ENCODE measurements at places on chromosomes 16 and 17. TPM values are rescaled to one million over a fixed set of nuclear protein-coding genes. Genes with fewer than 3 reads are reported as not detected.
A peak's percentile ranks its signal among the peaks of the same experiment; 100 is the strongest.

TMEM114 gene
- not detected for total RNA-seq

TK1 gene
- 142 TPM for total RNA-seq

DHX58 gene
- 71.9 TPM for total RNA-seq

STAC2 gene
- total RNA-seq = not detected

NME4 gene
- 5.2 TPM for total RNA-seq

DNA sequence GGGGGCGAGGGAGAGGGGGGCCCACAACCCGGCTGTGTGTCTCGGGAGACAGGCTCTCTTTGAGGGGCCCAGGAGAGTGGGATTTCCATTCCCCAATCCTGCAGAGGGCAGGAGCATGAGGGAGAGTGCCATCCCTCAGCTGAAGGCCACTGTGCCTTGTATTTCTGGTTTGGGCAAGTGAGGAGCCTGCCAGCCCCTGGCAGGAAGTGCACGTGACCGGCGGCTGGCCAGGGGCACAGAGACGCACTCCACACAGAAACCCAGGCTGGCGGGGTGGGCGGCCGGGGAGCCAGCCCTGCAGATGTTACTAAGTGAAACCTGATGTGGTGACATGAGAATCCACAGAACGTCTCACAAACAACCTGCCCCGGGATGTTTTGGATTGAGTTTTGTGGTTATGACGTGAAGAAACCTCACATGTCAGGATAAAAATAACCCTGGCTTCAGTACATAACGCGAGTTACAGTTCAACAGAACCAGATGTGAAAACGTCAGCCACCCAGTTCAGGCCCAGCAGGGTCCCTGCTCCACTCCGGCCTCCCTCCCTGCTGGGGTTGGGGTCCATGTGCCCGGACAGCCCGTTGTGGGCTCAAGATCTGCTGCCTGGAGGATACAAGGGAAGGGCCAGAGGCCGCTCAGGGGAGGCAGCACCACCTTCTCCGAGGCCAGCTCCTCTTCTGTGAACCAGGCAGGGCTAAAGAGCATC lies 51.7 kb upstream of the MTSS2 start:
- peak; percentile 91 for DNase-seq

GRCh38 chr16:25311039-25311438 lies 53.4 kb upstream of the ZKSCAN2 start:
- no peak for DNase-seq

DNA sequence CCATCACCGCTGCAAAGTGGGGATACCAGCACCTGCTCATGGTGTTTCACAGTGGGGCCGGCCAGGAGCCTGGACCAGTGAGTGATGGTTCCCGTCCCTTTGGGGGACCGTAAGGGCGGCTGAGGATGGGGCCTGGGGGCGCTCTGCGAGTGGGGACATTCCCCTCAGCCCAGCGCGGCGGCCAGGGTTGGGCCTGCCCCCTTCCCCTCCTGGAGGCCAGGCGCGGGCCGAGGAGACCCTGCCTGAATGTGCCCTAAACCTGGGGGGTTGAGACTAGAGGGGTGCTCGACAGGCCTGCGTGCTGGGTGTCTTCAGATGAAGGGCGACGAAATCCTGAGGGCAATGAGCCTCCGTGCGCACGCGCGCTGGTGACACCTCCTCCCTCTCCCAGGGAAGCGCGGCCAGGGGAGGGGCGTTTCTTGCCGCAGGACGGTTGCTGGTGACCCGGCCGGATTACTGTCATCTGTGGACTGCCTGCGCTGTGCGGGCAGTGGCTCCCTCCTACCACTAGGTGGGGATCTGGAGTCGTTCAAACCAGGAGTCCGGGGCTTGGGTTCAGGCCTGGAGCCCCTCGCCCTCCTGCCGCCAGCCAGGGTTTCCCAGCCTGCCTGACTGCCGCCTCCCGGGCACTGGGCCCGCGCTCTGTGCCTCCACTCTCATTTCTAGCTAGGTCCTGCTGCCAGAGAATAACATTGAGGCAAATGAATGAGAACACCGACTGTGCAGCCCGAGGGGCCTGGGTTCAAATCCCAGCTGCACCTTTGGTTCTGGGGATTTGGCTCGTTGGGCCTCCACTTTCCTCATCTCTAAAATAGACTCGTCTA lies 17.1 kb downstream of the TBX2 start:
- peak; percentile 70 for DNase-seq

- no peak for DNase-seq
Measured at GRCh38 chr17:47934856-47935255, 6.5 kb upstream of the PNPO start.

DNA sequence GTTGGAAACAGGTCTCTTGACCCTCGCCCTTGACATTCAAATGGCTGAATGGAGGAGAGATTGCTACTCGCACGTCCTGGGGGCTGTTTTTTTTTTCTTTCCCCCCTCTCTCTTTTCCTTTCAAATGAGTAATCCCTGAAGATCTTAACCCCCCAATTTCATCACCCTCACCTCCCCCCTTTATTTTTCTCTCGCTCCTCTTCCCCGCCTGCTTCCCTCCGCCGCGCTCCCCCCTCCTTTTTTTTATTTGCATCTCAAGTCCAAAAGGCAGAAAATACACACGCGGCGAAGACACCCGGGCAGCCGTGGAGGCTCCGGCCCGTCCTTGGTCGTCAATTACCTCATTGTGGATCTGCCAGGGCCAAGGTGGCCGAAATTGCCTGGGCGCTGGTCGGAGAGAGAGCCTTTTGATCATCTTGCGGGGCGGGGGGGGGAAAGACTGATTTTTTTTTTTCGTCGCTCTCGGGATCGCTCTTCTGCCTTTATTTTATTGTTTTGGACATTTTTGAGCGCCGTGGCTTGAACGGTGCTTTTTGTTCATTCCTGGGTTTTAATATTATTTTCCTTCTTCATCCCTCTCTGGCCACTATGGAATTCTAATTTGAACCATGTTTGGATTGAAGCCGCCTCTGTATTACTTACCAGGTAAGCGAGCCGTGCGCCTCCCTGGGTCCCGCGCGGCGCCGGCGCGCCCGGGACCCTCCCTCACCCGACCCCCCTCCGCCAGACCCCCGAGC lies 57.2 kb upstream of the GSE1 start:
- DNase-seq = peak; percentile 51

DNA sequence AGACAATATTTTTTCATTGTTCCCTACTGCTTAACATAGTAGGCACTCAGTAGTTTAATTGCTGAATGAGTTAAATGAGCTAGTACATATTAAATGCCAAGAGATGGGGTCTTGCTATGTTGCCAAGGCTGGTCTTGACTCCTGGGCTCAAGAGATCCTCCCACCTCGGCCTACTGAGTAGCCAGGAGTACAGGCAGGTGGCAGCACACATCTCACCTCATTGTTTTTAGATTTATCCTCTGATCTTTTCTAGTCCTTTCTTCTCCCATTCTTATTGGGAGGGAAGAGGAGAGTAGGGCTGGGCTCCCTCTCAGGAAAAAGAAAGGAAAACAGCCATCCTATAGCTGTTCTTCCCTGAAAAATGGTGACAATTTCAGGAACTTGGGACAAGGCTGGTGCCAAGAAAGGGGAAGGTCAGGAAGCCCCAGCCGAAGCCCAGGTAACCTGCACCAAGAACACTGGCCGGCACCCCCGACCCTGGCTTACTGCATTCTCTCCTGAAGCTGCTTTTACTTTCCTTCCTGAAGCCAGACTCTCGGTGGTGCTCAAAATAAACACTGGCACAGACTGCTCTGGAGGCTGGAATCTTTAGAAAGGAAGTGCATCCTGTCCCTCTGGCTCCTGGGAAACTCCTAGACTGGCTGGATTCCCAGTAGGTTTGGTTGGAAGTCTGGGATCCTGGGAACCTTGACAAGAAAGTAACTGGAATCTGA lies 2.7 kb downstream of the TNFAIP1 start:
- no peak for DNase-seq

DNA sequence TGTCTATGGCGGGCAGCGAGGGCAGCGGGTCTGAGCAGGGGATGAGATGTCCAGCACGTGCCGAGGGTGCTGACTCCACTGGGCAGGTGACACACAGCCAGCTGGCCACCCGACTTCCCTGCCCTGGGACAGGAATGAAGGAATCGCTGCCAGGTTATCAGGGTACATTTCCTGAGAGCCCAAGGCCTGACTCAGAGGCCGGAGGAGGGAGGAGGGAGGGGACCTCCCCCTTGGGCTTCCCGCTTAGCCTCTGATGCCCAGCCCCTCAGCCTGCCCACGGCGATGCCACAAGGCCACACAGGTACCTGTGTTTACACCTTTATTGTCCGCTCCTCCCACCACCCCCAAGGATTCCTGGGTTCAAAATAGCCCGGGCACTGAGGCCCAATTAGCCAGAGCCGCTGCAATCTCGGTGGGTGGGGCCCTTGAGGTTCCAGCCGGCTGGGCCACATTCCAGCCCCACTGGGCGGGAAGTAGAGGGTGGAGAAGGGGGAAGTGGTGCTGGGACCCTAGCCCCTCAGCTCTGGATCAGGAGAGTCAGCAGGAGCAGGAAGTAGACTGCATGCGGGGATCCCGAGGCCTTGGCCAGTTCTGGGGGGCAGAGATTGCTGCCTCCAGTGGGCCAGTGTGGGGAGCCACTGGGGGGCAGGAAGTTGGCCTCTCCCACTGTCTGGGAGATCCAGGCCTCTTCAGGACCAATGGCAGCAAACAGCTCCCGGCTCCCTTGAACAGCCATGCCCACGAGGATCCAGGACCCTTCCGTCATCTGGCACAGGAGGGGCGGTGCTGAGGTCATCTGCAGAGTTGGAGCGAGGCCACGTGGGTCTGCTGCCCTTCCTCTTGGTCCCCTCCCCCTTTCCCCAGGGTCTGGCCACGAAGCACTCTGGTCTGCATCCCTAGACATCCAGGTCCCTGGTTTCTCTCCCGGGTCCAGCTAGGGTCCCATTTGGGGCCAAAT lies 3.4 kb upstream of the PRSS8 start:
- DNase-seq = no peak

DNA sequence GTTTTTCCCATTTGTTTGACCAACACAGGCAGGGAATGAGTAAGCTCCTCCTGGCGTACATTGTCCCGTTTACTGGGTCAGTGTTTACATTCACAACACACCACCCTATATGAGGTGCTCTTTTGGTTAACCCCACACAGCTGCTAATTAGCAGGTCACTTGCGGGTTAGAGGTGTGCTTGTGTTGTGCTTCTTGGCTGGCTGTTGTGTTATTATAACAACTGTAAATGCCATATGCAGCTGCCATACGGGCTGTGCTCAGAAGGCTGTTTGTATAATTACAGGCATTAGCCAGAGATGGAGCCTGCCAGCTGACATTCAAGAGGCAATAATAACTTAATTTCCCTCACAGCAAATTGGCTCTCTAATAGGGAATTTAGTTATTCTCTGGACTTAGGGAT lies 205.1 kb upstream of the ELAC2 start:
- DNase-seq = no peak

GRCh38 chr17:58323366-58324055 lies 5.1 kb downstream of the TSPOAP1 start:
- DNase-seq = peak; percentile 27

DNA sequence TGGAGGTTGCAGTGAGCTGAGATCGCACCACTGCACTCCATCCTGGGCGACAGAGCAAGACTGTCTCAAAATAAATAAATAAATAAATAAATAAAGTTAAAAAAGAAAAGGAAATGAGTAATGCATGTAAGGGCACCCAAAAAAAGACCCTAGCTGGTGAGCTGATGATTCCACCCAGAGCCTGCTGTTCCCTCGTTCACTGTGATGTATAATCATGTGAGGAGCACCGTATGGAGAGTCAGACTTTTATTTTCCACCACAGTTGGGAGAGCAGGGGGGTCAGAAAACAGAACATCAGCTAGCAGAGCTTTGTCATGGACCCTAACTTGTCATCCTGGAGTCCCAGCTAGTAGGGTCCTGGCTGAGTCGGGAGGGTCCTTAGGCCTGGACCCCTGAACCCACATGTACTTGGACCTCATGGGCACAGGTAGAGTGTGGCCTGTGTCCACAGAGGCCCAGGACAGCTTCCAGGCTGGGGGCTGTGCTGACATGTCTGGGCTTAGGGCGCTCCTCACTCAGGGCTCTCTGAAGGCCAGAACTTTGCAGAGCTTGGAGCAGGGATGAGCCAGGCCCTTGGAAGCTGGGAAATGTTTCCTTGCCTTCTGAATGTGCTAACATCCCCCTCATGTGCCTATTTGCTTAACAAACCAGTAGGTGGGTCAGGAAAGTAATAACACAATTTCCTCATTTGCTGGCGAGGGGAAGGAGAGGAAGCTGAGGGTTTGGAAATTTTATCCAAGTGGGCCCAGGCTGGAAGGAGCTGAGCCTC lies 18.8 kb upstream of the LASP1NB start:
- DNase-seq = no peak

GRCh38 chr16:19639986-19640421 lies 78.0 kb downstream of the KNOP1 start:
- peak; percentile 48 for DNase-seq

GRCh38 chr16:50096791-50097190 lies 31.0 kb downstream of the HEATR3 start:
- DNase-seq = no peak

- no peak for DNase-seq
Measured at GRCh38 chr17:39270923-39271322, 45.2 kb upstream of the STAC2 start.

GRCh38 chr16:24007391-24007790 lies 171.6 kb downstream of the PRKCB start:
- DNase-seq = no peak

DNA sequence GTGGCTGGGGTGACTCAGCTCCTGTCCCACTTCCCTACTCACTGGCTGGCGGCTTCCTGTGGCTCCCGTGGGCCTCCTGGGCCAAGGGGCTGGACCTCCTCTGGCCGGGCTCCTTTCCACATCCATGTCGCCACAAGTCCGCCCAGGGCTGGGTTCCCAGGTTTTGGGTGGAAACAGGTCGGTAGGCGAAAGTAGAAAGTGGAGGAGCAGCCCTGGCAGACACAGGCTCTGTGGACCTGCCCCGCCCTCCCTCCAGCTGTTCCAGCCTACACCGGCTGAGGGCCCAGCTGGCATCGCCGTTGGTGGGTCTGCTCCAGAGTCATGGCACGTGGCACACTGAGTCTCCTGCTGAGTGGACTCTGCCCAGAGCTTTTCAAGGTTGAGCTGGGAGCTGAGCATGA lies 28.7 kb downstream of the GSE1 start:
- no peak for DNase-seq

DNA sequence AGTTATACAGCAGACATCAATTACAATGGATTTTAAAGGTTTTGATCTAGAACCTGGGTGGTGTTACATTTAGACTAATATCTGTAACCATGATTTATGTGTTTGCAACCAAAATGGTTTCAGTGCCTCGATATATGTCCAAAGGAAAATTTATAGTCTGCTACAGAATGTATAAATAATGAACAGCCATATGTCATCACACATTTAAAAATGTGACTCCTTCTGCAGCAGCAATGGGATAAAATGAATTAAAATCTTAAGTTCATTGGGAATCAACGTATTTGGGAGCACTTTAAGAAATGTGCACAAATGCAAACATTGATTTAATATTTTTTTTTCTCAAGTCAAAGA lies 610.2 kb downstream of the TMEM114 start:
- no peak for DNase-seq

DNA sequence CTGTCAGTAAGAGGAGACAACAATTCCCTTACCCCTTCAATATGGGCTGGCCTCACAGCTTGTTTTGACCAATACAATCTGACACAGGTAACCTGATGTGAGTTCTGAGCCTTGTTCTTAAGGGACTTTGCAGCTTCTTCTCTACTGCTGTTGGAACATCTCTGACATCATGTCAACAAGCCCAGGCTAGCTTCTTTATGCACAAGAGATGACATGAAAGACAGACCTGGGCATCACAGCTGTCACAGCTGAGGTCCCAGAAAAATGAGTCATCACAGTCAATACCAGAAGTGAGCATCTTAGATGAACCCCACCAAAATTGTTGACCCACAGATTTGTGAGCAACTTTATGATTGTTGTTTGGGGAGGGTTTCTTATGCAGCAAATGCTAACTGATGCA lies 431.7 kb upstream of the PSMD7 start:
- DNase-seq = no peak

GRCh38 chr16:58859958-58860669 lies 126.0 kb upstream of the GOT2 start:
- no peak for DNase-seq

- no peak for DNase-seq
Measured at GRCh38 chr16:878072-878784, 77.7 kb upstream of the GNG13 start.
